Mesendoderm (in vitro differentiated cells): ENCODE measurements at places on chromosomes 5 and 9.
A peak's percentile ranks its signal among the peaks of the same experiment; 100 is the strongest.

GRCh38 chr9:14756291-14756690 is 33.8 kb upstream of the CER1 start:
- no peak for DNase-seq

DNA sequence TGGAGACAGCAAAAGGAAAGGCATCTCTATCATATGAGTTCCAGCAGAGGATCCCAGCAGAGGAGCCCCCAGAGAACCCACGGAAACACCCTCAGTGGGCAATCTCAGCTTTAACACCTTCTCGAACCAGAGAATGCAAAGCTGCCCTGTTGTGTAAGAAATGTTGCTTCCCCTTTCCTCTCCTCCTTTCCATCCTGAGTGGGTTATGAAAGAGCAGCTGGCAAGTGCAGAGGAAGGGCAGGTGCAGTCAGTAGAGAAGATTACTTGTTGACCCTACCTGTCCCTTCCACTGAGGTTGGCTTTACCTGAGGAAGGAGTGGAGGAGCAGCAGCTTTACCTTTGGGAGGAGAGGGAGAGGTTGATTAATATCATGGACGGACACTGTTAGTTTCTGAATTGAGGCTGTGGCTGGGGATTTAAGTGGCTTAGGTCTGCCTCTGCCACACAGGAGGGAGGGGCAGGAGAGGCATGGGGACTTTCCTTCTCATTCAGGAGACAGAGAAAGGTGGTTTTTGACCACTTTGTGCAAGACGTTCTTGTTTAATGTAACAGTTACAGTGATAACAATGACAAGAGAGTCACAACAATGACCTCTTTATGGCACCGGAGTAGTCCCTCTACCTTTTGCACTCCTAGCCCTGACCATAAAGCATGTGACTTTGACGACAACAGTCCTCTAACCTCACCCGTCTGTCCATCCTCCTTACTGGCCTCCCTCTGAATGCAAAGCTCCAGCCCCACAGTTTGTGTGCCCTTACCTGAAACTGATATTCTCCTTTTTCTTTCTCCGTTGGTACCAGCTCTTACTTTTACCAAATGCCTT is 254.8 kb downstream of the NSG2 start:
- DNase-seq, result no peak

DNA sequence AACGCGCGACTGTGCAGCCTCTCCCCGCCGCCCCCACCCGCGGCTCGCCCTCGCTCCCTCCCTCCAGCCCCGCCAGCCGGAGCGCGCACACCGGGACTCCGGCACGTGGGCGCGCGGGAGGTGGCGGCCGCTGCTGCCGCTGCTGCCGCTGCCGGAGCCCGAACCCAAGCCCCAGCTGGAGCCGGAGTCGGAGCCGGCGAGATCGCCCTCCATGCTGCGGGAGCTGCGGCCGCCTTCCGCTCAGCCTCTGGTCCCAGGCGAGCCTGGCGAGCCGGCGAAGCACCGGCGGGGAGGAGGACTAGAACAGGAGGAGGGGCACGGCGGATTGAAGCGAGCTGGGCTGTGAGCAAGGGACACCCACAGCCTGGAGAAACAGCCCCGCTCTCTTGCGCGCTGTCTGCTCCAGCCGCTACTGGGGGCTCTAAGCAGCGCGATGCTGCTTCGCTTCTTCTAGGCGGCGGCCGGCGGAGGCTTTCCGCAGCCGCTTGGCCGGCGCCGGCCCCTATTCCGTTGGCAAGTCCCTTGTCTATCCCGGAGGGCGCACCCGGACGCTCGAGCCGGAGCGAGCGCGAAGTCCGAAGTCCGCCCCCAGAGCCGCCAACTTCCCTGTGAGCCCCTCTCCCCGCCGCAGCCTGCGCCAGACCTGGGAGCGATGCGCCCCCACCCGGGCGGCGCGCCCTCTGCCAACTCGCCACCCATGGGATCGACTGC is 598.7 kb upstream of the SGCD start:
- DNase-seq, result peak; percentile 73

DNA sequence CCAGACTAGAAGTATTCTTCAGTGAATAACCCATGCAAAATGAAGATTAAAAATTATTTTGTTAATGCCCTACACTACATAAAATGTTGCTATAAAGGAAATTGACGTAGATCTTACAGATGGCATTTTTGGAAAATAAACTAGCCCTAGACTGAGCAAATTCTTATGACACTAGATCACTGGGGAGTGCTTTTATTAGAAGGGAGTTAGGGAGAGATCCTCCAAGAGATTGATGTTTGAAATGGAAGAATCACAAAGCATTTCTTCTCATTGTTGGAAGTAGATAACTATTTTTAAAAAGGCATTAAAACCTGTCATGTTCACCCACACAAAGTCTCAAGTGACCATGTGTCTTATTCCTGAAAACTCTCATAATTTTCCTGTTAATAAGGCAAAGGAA is 351.1 kb upstream of the TLE4 start:
- DNase-seq, result no peak

DNA sequence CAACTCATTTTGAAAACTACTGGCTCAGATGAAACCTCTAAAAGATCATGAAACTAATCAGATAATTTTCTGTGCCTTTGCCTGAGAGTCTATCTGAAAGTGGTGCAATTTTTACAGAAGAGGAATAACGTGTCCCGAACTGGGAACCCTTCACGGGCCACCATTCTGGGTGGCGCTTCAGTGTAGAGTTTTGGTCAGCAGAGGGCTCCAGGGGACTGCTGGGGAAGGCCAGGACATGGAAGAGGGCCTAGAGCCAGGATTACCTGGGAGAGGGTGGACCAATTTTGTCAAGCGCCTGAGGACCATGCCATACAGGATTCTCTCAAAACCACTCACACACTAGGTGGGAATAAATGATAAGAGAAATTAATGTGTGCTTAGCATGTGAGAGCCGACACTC is 49.7 kb upstream of the PLEKHG4B start:
- DNase-seq, result peak; percentile 49

DNA sequence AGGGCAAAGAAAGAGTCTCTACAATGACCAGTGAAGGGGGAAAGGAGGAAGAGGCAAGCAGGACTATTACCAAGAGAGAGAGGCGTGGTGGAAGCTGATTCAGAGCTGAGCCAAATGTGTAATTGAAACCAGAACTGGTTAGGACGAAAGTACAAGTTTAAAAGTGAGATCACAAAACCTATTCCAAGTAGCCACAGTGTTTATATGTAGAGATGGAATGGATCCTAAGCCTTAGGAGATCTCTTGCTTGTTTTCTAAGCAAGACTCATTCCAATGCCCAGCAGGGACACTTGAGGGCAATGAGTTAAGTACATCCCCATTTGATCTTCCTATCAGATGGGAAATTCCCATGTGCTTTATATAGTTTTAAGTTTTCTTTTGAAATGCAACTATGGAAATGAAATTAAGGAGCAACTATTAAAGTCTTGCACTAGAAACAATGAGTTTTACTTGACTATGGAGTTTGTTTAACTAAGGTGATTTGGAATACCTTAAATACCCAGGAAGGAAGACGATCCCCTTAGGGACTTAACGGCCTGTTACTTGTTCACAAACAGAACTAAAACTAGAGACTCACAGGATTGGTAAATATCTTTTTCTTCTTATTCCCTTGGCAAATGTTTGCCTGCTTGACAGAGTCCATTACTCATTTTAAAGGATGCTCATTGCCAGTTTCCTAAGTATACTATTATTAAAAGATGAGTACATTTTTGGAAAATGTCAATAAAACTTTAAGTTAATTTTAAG is 51.1 kb upstream of the SNX2 start:
- DNase-seq, result peak; percentile 60
